ENCODE measurements at places on chromosomes 7 and 10.

- DNase-seq: no peak
Observed at GRCh38 chr7:12620371-12620770, 49.9 kb downstream of the SCIN start.

GRCh38 chr7:68679459-68680234 is 918.6 kb upstream of the AUTS2 start:
- no peak for DNase-seq

DNA sequence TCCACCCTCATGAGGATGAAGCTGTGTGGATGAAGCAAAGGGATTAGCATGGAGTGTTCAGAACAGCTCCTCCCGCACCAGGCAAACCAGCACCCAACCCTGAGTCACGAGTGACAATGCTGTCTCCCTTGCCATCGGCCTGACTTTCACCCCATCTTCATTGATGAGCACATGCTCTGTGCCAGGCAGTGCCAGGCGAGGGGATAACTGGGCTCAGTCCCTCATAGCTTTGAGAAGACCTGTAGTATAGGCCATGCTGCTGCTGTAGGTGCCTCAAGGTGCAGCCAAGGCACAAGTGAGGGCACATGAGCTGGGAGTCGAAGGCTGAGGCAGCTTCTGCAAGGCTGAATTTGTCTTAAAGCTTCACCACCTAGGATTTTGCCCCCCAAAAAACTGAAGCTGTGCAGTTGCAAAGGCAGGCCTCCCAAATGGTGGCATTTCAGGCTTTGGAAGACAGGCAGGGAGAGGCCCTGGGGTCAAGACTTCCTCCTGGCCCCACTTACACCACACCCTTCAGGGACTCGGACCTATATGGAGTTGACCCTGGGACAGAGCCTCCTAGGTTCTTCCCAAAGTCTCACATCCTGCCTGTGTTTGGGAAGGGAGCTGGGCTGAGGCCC is 54.2 kb upstream of the GDF10 start:
- no peak for DNase-seq

DNA sequence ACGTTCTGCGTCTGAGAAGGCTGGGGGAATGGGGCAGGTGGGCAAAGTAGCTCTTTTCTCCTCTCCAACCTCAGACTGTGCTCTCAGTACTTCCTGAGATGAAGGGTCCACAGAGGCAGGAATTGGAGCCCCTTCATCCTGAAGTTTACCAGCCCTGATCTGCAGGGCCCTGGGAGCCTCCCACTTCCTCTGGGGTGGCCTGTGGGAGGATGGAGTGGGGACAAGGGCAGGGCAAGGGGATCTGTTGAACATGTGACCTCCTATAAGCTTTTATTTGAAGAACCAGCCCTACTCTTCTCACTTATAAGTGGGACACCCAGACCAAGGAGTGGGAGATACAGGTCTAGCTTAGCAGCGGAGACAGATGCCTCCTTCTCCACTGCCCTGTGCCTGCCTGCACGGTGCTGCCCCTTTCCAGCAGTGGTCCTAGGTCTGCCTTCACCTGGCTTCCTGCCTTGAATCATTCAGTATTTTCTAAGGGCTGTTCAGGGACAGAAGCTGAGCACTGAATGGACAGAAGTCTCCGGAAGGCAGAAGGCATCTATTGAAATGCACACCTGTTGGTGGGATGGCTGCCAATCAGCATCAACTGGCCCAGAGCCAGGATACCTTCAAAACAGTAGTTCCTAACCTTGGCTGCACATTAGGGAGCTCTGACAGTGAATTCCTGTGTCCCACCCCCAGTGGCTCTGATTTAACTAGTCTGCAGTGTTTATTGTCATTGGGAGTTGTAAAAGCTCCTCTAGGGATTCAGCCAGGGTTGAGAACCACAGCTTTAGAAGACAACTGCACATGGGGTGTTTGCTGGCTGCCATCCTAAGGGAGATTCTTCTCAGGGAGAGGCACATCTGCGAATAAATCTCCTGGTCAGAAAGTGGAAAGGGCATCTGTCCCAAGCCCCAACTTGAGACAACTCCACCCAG is 2.7 kb upstream of the ARHGAP22 start:
- DNase-seq: no peak

DNA sequence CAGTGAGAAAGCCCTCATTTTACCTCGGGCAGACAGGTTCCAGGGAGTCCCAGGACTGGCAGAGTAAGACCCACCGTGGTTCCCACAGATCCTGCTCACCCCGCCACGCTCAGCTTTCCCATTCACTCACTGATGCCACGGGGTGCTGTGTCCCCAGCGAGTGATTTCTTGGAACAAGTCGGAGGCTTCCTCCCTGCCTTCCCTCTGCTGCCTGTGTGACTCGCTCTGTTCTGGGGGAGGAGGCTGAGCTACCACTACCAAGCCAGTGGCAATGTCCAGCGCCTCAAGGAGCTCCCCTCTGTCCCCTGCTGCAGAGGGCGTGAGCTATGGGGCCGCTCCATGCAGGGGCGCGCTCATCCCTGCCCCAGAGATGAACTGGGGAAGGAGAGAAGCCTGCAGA is 12.6 kb downstream of the IL15RA start:
- no peak for DNase-seq

- DNase-seq: no peak
Observed at GRCh38 chr7:97167176-97167575, 49.7 kb downstream of the SDHAF3 start.

- no peak for DNase-seq
Observed at GRCh38 chr10:96427291-96427690, 68.5 kb upstream of the OPALIN start.

GRCh38 chr10:88156341-88156740 is 292.9 kb downstream of the PTEN start:
- no peak for DNase-seq

- DNase-seq: no peak
Observed at GRCh38 chr10:8180360-8181109, 126.0 kb downstream of the GATA3 start.

DNA sequence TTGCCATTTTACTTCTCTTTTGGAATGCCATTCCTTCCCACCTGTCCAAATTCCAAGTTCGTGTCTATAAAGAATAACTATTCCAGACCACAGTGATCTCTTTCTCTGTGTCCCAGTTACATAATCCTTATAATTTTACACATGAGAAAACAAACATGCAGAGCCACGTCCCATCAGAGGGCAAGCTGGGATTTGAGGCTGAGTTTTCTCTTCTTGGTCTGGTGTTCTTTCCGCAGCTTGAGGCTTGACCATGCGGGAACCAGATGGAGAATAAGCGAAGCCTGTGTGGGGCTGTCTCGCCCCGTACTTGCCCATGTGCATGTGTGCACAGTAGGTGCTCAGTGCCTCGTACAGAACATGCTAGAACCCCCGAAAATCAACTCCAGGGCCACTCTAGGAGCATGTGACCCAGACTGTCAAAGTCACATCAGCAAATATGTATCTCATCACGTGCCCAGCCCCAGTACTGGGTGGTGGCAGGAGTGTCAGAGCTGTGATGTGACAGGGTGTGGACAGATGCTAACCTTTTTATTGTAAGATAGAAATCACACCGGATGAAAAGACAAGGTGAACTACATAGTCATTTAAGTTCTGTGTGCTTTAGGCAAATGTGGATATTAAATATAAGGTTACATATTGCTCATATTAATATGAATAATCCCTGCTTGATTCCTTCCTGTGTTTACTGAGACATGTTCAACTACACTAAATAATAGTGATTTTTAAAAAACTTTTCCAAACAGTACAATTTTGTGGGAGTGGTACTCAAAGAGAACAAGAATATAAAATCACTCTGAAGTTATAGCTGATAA is 3.2 kb downstream of the INSIG1 start:
- DNase-seq: no peak

- DNase-seq: no peak
Observed at GRCh38 chr10:99529591-99530107, 3.1 kb upstream of the NKX2-3 start.

DNA sequence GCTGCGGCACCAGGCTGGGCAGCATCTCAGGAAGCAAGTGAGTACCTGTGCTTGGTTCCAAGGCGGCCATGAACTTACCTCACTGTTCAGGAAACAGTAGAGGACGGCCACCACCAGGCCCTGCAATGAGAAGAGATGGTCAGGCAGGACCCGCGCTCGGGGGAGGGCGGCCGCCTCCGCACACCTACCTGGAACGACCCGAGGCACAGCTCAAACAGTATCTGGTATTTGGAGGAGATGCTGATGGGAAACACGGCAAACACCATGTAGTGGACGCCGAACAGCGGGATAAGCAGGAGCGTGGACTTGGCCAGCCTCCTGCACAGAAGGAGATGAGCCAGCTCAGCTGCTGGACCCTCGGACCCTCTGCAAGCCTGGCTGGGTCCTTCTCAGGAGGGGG is 112.9 kb downstream of the VIPR2 start:
- DNase-seq: no peak

DNA sequence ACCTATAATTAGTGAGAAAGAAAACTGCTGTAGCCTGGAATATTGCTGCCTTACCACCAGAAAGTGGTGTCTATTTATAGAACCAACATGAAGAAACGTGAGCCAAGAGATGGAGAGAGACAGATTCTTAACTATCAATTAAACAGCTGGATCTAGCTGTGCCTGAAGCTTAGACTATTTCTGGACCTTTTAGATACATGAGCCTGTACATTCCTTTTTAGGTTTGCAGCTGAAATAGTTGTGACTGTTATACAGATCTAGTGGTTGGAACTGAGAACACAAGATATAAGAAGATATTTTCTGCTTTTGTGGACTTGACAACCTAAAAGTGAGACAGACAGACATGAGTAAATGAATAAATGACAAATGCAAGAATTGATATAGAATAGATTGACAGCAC is 73.4 kb downstream of the CDK14 start:
- DNase-seq: no peak

GRCh38 chr7:151759591-151760042 is 117.3 kb downstream of the PRKAG2 start:
- peak; percentile 61 for DNase-seq

DNA sequence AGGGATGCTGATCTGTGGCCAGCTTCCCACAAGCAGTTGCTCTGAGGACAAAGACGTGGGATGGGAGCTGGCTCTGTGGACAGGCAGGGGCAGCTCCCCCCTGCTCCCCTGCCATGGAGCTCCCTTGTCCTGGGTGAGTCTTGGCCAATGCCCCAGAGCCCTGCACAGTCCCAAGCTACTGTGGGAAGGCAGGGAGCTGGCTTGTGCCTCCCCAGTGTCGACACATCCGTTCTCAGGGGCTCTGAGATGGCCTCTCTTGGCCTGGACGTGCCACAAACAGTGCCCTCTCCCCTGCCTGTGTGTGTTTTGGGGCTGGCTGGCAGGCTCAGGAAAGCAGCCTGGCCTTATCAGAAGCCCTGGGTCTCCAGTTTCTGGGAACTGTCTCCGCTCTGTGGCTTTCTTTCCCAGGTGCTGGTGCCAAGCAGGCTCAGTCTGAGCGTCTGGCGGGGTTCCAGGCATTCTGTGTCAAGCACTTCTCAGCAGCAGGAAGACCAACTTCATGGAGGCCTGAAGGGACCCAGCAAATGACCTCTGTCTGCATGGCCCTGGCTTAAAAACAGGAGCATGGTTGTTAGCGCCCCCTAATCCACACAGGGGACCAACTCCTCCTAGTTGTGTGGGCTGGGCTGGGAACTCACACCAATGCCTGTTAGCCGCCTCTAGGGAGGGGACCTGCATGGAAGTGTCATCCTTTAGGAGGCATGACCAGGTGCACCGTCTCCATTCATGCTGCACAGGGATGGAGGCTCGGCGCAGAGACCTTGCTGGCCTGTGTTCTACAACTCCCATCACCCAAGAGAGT is 375.2 kb downstream of the RPS24 start:
- DNase-seq: no peak

- DNase-seq: no peak
Observed at GRCh38 chr7:26723129-26723528, 141.3 kb downstream of the SKAP2 start.

DNA sequence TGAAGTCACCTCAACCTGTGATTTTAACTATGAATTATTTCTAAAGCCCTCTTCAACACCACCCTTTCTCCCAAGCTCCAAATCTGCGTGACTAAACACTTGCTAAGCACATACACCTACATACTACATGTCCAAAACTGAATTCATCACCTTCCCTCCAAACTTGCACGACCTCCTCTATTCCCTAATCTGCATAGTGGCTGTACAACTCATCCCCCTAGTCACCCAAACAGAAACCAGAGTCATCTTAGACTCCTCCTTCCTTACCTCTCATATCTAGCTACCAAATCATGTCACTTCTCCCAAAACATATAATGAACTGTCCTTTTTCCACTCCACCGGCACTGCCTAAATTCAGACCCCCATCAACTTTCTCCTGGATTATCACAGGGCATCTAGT is 16.2 kb downstream of the ARHGAP21 start:
- no peak for DNase-seq

All from CD4-positive, alpha-beta T cell treated with Interleukin-6 at 100 ng/mL for 8 hours (primary cell).